CD4-positive, alpha-beta T cell treated with Interleukin-2 at 100 ng/mL for 4 hours (primary cell): ENCODE measurements at places on chromosomes 13 and 19.

DNA sequence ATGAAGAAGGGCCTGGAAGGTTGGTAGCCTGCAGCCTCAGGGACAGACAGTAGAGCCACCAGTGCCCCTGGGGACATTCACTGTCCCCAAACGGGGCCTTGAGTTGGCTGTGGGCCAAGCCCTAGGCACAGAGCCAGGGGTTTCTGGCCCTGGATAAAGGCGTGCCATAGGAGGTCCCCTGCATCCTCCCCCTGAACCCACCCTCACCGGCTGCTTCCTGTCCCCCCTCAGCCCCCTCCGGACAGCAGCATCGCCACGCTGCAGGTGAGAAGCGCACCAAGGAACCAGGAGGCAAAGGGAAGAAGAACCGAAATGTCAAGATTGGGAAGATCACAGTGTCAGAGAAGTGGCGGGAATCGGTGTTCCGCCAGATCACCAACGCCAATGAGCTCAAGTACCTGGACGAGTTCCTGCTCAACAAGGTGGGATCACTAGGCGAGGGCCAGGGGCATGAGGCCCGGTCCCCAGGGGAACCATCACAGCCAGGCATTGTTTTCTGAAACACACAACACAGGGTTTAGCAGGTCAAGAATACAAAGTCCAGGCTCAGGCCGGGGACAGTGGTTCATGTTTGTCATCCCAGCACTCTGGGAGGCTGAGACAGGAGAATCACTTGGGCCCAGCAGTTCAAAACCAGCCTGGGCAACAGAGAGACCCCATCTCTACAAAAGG is 14.6 kb upstream of the USE1 start:
- no peak for DNase-seq

DNA sequence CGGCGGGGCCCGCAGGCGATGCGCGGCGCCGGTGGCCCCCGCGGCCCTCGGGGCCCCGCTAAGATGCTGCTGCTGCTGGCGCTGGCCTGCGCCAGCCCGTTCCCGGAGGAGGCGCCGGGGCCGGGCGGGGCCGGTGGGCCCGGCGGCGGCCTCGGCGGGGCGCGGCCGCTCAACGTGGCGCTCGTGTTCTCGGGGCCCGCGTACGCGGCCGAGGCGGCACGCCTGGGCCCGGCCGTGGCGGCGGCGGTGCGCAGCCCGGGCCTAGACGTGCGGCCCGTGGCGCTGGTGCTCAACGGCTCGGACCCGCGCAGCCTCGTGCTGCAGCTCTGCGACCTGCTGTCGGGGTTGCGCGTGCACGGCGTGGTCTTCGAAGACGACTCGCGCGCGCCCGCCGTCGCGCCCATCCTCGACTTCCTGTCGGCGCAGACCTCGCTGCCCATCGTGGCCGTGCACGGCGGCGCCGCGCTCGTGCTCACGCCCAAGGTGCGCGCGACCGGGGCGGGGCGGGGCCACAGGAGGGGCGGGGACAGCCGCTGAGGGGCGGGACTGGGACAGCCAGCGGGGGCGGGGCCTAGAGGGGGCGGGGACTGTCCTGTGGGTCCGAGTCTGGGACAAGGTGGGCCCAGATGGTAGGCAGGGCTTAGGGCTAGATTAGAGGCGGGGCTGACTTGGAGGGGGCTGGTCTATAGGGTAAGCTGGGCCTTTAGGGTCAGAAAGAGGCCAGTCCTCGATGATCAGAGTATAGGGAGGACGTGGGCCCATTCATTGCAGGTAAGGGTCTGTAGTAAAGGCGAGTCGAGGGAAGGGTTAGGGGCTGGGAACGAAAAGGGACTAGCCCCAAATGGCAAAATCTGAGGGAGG is 5.1 kb downstream of the GRIN2D start:
- DNase-seq = peak; percentile 84

GRCh38 chr19:30097746-30098280 is 155.8 kb downstream of the URI1 start:
- DNase-seq = no peak

DNA sequence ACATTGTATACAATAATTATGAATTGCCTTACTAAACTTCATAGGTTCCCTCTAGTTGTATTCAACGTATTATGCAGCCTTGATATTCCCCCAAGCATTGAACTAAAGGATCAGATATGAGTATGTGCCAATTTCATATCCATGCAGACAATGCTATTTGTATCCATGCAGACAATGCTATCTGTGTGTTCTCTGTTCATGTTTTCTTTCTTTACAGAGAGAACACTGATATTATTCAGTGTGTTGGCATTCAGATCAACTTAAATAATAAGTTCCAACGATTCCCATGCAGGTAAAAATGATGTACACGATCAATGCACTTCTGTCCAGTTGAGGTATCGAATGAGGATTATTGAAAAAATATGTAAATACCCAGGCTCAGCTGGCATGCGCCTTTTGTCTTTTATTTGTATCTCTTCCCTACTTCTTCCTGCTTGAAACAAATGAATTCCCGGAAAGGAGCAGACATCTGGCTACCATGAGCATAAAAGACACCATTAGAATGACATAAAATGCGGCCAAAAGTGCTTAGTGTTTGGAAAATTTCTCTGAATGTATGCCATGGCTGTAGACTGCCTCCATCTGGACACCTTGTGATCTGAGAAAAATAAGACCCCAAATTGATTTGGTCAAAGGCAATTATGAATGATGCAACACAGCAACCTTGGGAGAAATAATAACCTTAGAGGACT is 731.5 kb downstream of the SLITRK1 start:
- DNase-seq = no peak

DNA sequence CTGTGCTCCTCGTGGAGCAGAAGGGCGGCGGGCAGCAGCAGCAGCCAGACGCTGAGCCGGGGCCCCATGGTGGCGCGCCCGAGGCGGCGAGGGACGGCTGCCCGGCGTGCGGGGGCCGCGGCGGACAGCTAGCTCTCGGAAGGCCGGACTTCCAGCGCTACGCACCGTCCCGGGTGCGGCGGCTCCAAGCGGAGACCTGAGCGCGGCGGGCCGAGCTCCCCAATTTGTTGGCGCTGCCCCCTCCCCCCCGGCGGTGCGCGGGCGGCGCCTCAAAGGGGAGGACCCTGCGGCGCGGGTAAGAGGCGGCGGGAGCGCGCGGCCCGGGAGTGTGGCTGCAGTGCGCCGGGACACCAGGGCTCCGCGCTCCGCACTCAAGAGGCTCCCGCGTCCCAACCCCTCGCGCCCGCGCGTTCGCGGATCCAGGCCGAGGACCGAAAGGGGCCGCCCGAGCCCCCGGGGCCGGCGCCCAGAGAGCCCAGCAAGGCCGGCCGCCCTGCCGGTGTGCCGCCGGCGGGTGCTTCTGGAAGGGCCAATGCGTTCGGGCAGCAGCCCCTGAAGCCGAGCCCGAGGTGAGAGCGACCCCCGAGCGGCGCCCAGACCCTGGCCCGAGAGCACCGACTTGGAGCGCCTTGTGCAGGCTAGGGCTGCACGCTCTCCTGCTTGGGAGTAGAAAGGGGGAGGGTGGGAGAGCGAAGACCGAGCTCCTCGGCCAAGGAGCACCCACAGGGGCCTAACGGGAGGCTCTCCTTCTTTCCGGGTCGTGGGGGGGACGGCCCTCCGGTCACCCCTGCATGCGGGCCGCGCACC is at the start of the genes COL4A1 and COL4A2:
COL4A1 (minus strand) TSS at position 198 of the 807 bp plus-strand sequence; CDS start at position 68, 130 bp downstream.
COL4A2 (plus strand) TSS at position 325 of the 807 bp plus-strand sequence. CDS start 620 bp downstream, outside the sequence.
- DNase-seq = no peak

GRCh38 chr19:40149501-40149900 is 41.7 kb upstream of the MAP3K10 start:
- no peak for DNase-seq

- DNase-seq = no peak
These were observed 651.2 kb downstream of the SLITRK6 start for GRCh38 chr13:85148009-85148408.

GRCh38 chr13:27854606-27855005 is 62.3 kb downstream of the GSX1 start:
- no peak for DNase-seq

GRCh38 chr19:35006342-35006998 is 6.3 kb downstream of the GRAMD1A start:
- DNase-seq = no peak

DNA sequence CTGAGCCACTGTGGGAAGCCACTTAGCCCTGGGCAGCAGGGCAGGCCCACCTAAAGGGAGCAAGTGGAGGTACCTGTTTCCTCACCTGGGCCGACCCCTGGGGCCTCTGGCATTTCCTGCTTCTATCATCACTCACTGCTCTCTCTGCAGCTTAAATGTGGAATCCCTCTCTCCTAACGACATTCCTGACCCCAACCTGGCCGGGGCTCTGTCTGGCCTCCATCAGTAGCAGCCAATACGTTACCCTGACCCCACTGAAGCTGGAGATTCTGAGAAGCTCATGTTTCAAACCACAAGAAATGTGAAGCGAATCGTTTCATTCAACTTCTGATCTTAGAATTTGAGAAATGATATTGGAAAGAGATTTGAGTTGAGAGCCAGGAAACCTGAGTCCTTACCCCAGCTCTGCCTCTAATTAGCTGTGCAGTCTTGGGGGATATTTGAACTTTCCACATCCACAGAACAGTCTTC is 39.9 kb downstream of the DOCK9 start:
- no peak for DNase-seq

- no peak for DNase-seq
These were observed 19.6 kb downstream of the AP2A1 start for GRCh38 chr19:49786376-49786820.

DNA sequence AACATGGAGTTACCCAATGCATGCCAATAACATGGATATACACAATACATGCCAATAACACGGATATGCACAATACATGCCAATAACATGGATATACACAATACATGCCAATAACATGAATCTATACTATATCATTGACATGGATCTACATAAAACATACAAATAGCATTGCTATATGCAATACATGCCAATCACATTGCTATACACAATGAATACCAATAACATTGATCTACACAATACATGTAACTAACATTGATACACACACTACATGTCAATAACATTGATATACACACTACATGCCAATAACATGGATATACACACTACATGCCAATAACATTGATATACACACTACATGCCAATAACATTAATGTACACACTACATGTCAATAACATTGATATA is 932 bp upstream of the PIP5K1C start:
- no peak for DNase-seq

DNA sequence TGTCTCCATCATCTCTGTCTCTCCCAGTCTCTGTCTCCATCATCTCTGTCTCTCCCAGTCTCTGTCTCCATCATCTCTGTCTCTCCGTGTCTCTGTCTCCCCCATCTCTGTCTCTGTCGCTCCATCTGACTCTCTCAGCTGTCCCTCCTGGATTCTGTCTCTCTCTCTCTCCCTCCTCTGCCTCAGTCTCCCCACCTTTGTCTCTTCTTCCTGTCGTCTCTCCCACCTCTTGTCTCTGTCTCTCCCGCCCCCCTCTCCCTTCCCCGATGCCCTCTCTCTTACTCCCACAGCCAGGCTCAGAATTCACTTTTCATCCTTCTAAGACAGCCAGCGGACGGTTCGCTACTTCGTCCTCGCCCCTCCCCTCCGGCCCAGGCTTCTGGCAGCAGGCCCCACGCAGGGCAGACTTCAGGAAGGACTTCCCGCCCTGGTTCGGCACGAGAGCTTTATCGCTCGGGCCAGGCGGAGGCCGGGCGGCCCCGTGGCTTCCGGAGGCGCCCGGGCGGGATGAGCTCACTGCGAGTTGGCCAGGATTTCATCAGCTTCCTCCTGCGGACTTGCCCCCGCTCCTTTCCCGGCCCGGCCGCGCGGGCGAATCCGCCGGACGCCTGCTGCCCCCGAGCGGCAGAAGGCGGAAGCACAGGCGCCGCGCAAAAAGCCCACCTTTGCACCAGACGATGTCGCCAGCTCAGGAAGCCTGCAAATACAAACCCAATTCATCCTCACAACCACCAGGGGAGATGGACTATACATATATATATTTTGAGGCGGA is 12.4 kb upstream of the CCDC9 start:
- peak; percentile 91 for DNase-seq

- no peak for DNase-seq
These were observed 57.2 kb downstream of the SOX1 start for GRCh38 chr13:112124141-112124540.

GRCh38 chr19:13275016-13275722 is 125.0 kb downstream of the IER2 start:
- peak; percentile 22 for DNase-seq

- no peak for DNase-seq
These were observed 33.1 kb downstream of the HPN start for GRCh38 chr19:35074426-35075201.

DNA sequence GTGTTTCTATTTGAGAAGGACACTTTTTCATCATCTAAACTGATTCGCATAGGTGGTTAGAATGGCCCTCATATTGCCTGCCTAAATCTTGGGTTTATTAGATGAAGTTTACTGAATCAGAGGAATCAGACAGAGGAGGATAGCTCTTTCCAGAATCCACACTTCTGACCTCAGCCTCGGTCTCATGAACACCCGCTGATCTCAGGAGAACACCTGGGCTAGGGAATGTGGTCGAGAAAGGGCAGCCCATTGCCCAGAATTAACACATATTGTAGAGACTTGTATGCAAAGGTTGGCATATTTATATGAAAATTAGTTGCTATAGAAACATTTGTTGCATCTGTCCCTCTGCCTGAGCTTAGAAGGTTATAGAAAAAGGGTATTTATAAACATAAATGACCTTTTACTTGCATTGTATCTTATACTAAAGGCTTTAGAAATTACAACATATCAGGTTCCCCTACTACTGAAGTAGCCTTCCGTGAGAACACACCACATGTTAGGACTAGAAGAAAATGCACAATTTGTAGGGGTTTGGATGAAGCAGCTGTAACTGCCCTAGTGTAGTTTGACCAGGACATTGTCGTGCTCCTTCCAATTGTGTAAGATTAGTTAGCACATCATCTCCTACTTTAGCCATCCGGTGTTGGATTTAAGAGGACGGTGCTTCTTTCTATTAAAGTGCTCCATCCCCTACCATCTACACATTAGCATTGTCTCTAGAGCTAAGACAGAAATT is 103.8 kb downstream of the TNFRSF19 start:
- DNase-seq = no peak

DNA sequence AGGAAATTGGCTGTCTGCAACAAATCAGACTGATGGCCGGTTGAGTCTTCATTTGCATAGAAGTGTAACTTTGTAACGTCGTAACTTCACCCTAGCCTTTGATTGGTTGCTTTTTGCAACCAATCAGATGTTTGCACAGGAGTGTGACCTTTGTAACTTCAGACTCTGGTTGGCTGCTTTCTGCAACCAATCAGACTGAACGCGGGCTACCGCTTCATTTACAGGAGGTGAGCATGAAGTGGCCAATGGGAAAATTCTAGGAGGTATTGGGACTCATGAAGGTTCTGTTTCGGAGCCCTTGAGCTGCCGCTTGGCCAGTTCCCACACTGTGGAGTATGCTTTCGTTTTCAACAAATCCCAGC is 441 bp upstream of the ZNF559 start:
- DNase-seq = peak; percentile 69
